ENCODE measurements at places on chromosomes 3 and 15.

- DNase-seq = no peak
Measured at GRCh38 chr3:50300681-50301254, 1.6 kb upstream of the HYAL3 start.

DNA sequence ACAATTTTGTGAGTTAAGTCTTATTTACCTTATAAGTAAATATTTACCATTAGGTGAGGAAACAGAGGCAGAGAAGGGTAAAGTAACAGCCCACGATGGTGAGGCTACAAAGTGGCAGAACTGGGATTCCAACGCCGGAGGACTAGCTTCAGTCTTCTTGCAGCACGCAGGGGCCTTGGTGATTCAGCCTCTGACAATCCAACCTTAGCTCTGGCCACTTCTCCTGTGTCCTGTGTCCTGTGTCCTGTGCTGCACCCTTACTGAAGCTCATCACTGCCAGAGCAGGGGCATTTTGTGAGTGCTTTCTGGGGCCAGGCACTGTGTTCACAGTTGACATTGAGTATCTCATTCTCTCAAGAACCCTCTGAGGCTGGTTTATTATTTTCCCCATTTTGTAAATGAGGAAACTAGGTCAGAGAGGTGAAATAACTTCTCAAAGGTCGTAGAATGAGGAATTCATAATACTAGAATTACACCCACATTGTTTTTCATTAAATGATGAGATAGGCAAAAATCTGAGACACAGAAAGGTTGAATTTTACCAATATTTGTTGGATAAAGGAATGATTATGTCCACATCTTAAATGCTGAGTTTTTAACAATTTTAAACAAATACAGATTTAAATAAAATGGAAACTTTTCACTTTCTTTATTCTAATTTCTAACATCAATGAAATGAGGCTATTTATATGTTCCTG lies 215.9 kb downstream of the BBX start:
- DNase-seq = no peak

GRCh38 chr3:122916084-122916483 lies 111.5 kb downstream of the SEMA5B start:
- no peak for DNase-seq

- DNase-seq = no peak
Measured at GRCh38 chr15:98228846-98229245, 268.3 kb downstream of the ARRDC4 start.

- no peak for DNase-seq
Measured at GRCh38 chr15:58898150-58898680, 35.3 kb downstream of the SLTM start.

DNA sequence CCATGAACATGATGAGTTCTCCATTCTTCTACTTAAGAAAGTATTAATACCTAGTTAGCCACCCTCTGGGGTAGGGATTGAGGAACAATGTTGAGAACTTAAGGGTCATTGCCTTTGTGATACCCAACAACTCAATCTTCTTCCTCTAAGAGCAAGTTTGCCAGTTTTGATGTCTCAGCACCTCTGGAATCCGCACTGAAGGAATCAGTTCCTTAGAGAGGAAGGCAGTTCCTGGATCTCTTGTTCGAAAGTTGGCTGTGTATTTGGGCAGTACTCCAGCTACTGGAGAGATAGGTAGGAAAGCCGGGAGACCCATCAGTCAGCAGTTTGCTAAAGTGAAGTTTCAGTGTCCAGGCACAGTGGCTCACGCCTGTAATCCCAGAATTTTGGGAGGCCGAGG lies 35.6 kb upstream of the MTHFS start:
- DNase-seq = no peak

DNA sequence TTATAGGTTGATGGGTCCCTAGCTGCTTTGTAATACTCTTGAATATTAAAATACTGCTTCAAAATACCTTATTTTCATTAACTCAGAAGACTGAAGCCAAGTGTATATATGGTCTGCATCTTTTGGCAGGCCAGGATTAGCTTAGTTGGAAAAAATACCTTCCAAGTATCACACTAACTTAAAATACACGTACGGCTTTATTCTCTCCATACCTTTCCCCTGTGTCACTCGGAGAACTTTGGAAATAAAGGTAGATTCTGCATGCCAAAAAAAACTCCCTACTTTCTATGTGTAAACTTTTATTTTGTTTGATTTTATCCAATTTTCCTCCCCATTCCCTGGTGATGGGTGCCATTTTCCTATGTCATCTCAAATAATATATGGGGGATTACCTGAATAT lies 422.3 kb upstream of the MDFIC2 start:
- DNase-seq = no peak

DNA sequence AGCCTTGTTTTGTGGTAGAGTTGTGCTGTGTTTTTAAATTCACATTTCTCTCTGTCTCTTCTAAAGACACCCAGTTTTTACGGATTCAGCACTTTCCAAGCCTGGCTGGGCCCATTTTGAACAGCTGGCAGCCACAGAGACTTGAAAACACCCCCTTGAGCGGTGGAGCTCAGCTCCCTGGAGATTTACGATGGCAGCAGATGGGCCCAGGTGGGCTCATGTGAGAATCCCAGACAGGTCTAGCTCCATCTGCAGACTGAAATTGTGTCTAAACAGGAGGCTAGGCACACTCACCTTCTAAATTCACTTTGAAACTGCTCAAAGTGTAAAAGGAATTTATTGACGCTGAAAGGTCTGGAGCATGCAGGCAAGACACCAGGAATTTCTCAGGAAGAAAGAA lies 232.0 kb upstream of the HES1 start:
- no peak for DNase-seq

DNA sequence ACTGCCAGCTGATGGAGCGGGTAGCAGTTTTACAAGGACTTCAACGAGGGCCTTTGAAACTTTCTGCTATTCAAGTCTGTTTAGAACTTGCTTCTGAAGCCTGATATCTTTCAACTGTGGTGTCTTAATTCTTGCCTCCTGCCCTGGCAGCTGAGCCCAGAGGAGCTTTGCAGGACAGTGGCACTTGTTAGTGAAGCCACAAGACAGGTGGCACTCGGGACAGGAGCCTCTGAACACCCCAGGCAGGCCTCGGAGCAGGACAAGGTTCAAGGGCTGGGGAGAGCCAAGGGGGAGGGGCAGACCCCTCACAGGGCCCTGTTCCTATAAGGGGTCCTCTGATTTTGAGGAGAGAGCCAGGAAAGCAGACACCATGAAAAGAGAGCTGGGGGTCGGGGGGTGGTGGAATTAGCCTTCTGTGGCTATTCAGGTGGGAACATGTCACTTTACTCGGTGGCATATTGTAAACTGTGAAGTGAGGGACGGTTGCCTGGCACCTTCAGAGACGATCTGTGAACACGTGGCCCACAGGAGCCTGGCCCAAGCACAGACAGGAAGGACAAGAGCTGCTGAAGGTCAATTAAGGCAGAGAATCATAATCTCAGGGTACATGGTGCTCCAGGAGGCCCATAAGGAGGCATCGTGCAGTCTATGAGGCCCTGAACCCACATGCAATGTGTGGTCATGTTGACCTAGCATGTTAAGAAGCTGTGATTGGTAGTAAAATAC lies 30.1 kb upstream of the KY start:
- DNase-seq = no peak

DNA sequence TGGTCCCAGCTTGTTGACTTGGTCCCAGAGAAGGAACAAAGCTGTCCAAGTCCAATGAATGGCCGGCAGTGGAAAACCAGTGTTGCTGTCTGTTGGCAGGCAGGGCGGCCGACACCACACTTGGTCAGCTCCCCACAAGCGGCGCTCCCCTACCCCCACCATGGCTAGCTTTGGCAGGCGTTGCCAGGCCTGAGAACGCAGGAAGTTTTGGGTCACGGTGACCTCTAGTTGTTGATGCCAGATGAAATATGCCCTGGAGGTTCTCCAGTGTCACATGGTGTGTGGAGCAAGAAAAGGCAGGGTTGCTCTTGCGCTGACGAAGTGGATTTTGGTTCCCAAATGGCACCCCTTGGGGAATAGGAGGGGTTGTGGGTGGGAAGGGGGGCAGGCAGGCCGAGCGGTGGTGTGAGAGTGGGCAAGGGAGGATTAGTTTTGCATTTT lies 72.7 kb upstream of the TPRG1 start:
- DNase-seq = no peak

DNA sequence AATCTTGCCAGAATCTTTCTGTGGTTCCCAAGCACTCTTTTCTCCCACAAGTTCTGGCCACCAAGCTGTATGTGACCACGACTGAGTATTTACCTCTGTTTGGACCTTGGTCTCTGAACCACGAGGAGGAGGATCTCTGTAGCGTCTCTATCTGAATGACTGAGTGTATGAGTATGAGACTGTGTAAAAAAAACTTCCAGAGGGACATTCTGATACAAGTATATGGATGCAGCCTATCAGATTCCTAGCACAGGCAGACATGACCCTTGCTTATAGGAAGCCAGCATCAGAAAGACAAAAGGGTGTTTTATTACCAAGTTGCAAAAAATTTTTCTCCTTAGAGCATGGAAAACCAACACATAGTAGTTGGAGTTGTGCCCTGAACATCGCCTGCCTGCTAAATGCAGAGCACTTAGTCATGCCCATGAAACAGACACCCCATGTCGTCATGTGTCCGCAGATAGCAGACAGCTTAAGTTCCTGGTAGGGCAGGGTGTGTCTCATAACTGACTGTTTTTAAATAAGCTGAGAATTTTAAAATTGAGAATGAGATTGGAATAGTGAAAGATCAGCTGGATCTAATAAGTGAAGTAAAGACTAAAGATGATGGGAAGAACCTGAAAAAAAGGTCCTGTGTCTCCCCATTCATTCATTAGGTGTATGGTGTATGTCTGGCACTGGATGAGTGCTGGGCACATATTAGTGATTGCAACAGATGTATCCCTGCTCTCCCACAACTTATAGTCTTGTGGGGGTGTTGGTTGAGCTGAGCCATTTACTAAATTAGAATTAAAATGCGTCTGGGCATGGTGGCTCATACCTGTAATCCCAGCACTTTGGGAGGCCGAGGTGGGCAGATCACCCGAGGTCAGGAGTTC lies 30.9 kb downstream of the DAG1 start:
- peak; percentile 95 for DNase-seq

DNA sequence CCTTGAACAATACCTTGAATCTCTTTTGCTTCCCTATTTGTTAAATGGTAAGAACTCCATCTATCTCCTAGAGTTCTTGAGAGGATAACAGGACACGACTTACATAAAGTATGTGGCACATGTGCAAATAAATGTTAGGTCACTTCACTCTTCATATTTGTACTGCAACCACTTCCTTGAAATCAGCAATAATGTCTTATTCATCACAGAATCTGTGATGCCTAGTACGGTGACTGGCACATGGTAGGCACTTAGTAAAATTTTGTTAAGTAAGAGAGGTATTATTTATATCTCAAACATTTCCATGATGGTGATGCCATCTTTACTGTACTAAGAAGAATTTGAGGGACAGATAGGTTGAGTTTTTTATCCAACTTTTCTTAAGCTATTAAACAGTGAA lies 14.3 kb downstream of the CD47 start:
- no peak for DNase-seq

DNA sequence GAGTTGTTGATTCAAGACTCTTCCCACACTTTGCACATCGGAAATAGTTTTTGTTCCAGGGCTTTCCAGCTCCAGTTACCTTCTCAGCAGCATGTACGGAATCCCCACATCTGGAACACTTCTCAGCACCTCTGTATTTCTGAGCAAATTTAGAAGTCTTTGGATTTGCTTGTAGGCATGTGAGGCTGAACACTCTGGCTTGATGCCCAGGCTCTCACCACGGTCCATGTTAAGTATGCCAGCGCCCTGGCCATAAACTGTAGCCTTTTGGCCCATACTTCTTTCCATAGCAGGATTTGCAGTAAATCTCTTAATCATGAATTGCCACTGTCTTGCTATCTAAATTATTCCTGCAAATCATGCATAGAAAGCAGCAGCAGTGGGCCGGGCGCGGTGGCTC lies 24.4 kb downstream of the ATP2C1 start:
- no peak for DNase-seq

GRCh38 chr15:90154861-90155626 lies 46.1 kb upstream of the SEMA4B start:
- DNase-seq = peak; percentile 21

DNA sequence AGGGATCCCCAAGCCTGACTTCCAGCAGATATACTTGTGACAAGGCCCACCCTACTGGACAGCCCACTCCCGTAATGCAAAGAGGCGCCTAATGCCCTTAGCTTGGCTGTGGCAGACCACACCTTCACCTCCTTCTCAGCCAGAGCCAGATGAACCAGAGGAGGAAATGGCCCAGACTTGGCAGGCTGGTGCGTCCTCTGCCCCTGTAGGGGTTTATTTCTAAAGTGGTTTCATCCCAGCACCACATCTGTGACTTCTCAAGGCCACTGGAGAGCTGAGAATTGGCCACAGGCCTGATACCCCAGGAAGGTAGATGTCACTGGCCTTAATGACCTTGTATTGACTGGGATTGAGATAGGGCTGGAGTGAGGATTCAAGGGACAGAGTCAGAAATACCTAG lies 29.5 kb downstream of the BOC start:
- DNase-seq = no peak

DNA sequence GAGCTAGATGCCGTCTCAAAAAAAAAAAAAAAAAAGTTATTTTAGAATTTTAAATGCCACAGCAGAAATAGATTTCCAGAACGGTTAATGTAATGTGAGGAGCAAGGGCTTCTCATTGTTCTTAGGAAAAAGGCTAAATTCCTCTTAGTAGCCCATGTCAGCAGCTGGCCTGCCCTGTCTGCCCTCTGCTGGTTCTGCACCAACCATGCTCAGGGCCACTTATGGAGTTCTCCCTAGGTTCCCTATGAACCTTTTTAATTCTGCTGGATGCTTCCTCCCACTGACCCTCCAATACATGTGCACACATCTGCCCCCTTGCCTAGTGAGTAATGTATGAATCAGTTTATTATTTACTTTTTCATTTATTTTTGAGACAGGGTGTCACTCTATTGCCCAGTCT lies 32.2 kb upstream of the DPPA4 start:
- DNase-seq = no peak

- DNase-seq = no peak
Measured at GRCh38 chr15:98874773-98875172, 132.8 kb downstream of the PGPEP1L start.

- no peak for DNase-seq
Measured at GRCh38 chr3:142931222-142931621, 32.3 kb downstream of the PAQR9 start.

DNA sequence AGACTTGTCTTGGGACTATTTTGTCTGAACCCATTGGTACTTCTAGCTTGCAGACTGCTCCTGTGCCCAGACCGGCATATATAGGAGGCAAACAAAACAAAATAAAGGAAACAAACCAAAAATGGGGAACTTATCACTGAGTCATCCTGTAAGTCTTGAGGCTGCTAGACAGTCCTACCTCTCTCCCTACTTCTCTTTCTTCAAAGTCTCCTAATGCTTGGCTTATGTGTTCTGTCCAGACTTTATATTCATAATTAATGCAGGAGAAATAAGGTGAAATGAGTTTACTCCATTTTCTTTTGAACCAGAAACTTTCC lies 266.2 kb downstream of the ZNF385D start:
- no peak for DNase-seq
